ENCODE measurements at places on chromosomes 6 and 20.

GRCh38 chr20:61253640-61254511, 1.8 kb downstream of the CDH4 start:
- no peak overlapping the region for H3K27ac ChIP-seq
- H3K4me3 ChIP-seq = no peak overlapping the region
- no peak for DNase-seq
- peaks cover 75% of the 10 kb centered on the region for H3K27me3 ChIP-seq
- H3K36me3 ChIP-seq = no peaks in the 10 kb centered on the region

GRCh38 chr20:61531553-61532345, 279.7 kb downstream of the CDH4 start:
- no peaks in the 10 kb centered on the region for H3K27me3 ChIP-seq
- H3K27ac ChIP-seq = no peak overlapping the region

DNA sequence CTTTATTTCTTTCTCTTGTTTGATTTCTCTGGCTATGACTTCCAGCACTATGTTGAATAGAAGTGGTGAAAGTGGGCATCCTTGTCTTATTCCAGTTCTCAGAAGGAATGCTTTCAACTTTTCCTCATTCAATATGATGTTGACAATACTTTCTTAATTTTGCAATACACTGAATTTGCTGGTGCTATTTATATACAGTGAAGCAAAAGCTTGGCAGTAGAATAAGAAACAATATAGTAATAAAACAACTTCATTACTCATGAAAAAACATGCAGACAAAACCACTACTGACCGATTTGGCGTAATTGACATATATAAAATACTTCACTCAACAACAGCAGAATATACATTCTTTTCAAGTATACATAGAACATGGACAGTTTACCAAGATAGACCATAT, 96.4 kb downstream of the CFAP61 start:
- no peak overlapping the region for H3K4me3 ChIP-seq
- H3K4me1 ChIP-seq = no peaks in the 10 kb centered on the region
- no peak overlapping the region for H3K27ac ChIP-seq
- no peak for DNase-seq
- H3K27me3 ChIP-seq = no peaks in the 10 kb centered on the region

- H3K27me3 ChIP-seq = no peaks in the 10 kb centered on the region
- no peak overlapping the region for H3K4me3 ChIP-seq
- DNase-seq = no peak
These were observed 40.6 kb upstream of the SAMD5 start for GRCh38 chr6:147467886-147468285.

DNA sequence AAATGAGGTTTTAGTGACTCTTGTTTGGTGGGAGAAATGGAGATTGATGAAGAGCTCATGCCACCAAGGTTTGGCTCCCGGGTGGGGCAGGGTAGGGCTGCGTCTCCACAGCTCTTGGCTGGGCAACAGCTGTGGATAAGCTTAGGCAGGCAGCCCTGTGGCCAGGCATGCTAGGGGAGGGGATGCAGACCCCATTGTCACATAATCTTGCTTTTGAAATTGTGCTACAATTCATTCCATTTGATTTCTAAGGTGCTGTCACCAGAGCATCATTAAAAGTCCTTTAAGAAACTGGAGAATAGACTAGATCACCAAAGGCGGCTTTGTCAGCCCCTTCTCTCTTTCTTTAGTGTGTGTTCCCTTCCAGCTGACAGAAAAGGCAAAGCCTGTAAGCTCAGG, 574.2 kb upstream of the JAG1 start:
- H3K4me1 ChIP-seq = no peaks in the 10 kb centered on the region
- no peak overlapping the region for H3K27ac ChIP-seq
- H3K36me3 ChIP-seq = no peaks in the 10 kb centered on the region
- DNase-seq = no peak
- peaks cover 8% of the 10 kb centered on the region for H3K27me3 ChIP-seq

- H3K36me3 ChIP-seq = no peaks in the 10 kb centered on the region
- H3K27me3 ChIP-seq = no peaks in the 10 kb centered on the region
- H3K4me3 ChIP-seq = no peak overlapping the region
- no peaks in the 10 kb centered on the region for H3K4me1 ChIP-seq
These were observed 875.4 kb upstream of the MAP3K7 start for GRCh38 chr6:91462241-91462640.

- H3K27me3 ChIP-seq = no peaks in the 10 kb centered on the region
- peaks cover 11% of the 10 kb centered on the region for H3K4me1 ChIP-seq
- DNase-seq = peak; percentile 69
- H3K36me3 ChIP-seq = no peaks in the 10 kb centered on the region
- no peak overlapping the region for H3K4me3 ChIP-seq
These were observed 22.1 kb downstream of the GSTA4 start for GRCh38 chr6:52972989-52973388.

DNA sequence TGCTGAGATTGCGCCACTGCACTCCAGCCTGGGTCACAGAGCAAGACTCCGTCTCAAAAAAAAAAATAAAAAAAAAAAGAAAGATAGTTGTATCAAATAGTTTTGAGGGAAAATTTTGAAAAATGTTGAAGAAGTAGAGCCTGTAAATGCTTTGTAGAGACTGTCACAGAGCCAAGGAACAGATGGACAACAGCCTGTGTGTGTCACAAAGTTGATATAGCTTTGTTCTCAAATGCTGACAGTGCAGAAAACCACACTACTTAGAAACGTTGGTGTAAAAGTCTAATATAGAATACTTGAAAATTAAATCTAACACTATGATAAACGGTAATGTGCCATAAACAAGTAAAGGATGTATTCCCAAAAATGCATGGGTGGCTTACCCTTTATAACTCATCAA, 25.4 kb downstream of the PTK7 start:
- H3K4me1 ChIP-seq = no peaks in the 10 kb centered on the region
- no peaks in the 10 kb centered on the region for H3K27me3 ChIP-seq
- H3K27ac ChIP-seq = no peak overlapping the region
- no peak for DNase-seq

DNA sequence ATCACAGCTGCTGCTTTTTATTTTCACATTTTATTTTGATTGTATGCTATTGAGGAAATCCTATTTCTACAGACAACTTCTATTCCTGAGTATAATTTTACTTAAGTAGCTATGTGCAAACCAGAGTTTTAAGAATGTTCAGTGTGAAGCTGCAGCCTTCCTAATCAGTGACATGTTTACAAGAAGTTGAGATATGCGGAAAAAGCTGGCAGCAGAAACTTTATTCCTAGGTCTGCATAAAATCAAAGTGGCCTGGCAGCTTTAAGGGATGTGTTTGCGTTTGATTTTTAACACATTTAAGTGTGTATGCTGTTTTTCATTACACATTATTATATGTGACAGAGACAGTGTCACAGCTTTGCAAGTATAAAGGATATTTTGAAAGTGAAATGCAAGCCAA, 26.3 kb downstream of the MAPK14 start:
- H3K27ac ChIP-seq = no peak overlapping the region
- no peak for DNase-seq
- peaks cover 2% of the 10 kb centered on the region for H3K4me1 ChIP-seq

DNA sequence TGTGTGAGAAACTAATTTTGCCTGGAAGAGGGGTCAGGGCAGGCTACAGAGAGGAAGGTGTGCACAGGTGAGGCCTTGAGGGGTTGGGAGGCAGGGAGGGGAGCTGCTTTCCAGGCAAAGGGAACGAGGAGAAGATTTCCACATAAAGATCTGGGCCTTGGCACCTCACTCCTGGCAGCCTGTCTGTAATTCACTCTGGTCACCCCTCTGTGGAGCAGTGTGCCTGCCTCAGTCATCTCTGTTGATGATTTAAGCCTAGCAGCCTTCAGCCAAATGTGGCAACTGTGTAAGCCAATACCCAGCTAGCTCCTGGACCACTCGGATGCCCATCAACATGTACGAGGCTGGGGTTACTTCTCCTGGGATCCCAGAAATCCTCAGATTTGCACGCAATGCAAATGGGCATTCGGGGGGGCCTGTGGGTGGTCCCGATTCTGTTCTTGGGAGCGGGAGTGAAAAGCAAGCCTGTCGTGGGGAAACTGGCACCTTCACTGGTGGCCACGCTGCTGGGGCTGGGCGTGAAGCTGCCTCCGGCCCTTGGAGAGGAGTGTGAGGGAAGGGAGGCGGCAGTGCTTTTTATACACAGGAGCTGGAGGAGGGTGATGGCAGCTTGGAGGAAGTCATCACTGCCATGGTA, 360.4 kb downstream of the ZFAND3 start:
- H3K36me3 ChIP-seq = peaks cover 3% of the 10 kb centered on the region
- H3K4me3 ChIP-seq = no peak overlapping the region
- no peak overlapping the region for H3K27ac ChIP-seq
- H3K27me3 ChIP-seq = no peaks in the 10 kb centered on the region
- peaks cover 9% of the 10 kb centered on the region for H3K4me1 ChIP-seq

GRCh38 chr6:125301435-125302391, at the start of gene HDDC2:
Gene HDDC2 (minus strand): TSS chr6:125301967. CDS start chr6:125301932, 35 bp downstream.
- H3K27ac ChIP-seq = peak within 1 kb of the TSS; percentile 63
- H3K4me3 ChIP-seq = peak within 1 kb of the TSS; percentile 66
- DNase-seq = peak; percentile 47
- H3K27me3 ChIP-seq = no peaks in the 10 kb centered on the region

DNA sequence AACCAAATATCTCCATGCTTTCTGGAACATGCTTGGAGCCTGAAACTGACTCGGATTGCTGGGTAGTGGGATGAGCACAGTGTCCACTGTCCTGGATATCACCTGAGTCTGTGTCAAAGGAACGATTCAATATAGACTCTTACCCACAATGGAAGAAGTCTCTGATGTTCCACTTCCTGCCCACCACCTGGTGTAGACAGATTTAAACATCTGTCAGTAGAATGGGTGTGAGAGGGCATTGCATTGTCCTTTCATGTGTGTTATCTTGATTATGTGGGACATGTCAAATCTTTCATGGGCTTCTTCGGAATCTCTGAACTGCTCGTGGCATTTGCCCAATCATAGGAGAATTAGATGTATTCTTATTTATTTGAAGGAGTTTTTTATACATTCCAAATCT, 20.8 kb downstream of the ULBP3 start:
- H3K27me3 ChIP-seq = peaks cover 53% of the 10 kb centered on the region
- no peak overlapping the region for H3K4me3 ChIP-seq
- H3K4me1 ChIP-seq = no peaks in the 10 kb centered on the region
- no peaks in the 10 kb centered on the region for H3K36me3 ChIP-seq
- no peak overlapping the region for H3K27ac ChIP-seq
- no peak for DNase-seq

DNA sequence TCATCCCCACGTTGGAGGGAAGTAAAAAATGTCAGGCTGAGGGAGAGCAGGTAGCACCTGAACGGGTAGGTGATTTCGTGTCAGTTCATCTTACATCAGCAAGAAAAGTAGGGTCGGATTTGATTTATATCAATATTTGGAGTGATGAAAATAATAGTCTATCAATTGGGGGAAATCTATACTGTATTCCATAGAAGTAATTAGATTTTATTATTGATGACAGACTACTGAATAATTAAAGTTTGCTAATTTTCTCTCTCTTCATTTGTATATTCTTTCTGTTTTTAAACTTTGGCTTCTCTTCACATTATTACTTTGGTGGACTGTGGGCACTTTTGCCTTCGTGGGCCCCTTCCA, 78.4 kb downstream of the OLIG3 start:
- no peaks in the 10 kb centered on the region for H3K27me3 ChIP-seq
- H3K36me3 ChIP-seq = no peaks in the 10 kb centered on the region
- H3K27ac ChIP-seq = no peak overlapping the region

GRCh38 chr6:83464381-83465140, 33.7 kb upstream of the ME1 start:
- DNase-seq = peak; percentile 92
- H3K27ac ChIP-seq = peak overlapping the region; percentile 88
- H3K4me1 ChIP-seq = peaks cover 26% of the 10 kb centered on the region
- no peak overlapping the region for H3K4me3 ChIP-seq
- H3K36me3 ChIP-seq = no peaks in the 10 kb centered on the region

GRCh38 chr6:158775832-158776231, 43.3 kb downstream of the EZR start:
- H3K27me3 ChIP-seq = no peaks in the 10 kb centered on the region
- peaks cover 79% of the 10 kb centered on the region for H3K36me3 ChIP-seq
- no peak for DNase-seq
- peak overlapping the region; percentile 8 for H3K27ac ChIP-seq
- peaks cover 62% of the 10 kb centered on the region for H3K4me1 ChIP-seq

- H3K4me1 ChIP-seq = no peaks in the 10 kb centered on the region
- no peak for DNase-seq
- H3K4me3 ChIP-seq = no peak overlapping the region
- H3K27ac ChIP-seq = no peak overlapping the region
- no peaks in the 10 kb centered on the region for H3K27me3 ChIP-seq
- H3K36me3 ChIP-seq = peaks cover 15% of the 10 kb centered on the region
These were observed 48.1 kb downstream of the PSMG4 start for GRCh38 chr6:3306848-3307247.

DNA sequence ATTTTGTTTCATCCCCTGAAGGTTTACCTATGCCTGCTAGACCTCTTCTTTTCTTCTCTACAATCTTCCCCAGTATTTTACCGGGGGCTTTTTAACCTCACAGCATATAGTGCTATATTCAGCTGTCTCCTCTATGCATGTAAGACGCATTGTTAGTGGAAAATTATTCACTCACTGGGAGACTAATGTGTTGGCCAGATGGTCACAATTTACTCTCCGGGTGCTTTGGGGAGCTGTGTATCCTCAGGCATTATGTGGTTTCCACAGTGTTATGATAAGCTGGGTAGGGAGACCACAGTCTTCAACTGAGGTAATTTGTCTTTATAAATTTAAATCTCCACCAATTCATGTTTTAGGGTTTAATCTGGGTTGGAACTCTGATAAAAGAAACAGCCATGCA, 553.8 kb upstream of the PTCHD4 start:
- no peak for DNase-seq
- H3K27me3 ChIP-seq = no peaks in the 10 kb centered on the region
- H3K4me3 ChIP-seq = no peak overlapping the region
- H3K4me1 ChIP-seq = no peaks in the 10 kb centered on the region
- H3K27ac ChIP-seq = no peak overlapping the region

- no peak overlapping the region for H3K27ac ChIP-seq
- H3K27me3 ChIP-seq = no peaks in the 10 kb centered on the region
- H3K4me3 ChIP-seq = no peak overlapping the region
- H3K4me1 ChIP-seq = peaks cover 7% of the 10 kb centered on the region
These were observed 4.9 kb downstream of the CHD6 start for GRCh38 chr20:41613321-41613720.

- H3K4me1 ChIP-seq = no peaks in the 10 kb centered on the region
- no peaks in the 10 kb centered on the region for H3K27me3 ChIP-seq
- no peak for DNase-seq
- H3K27ac ChIP-seq = no peak overlapping the region
These were observed 92.5 kb upstream of the HDGFL1 start for GRCh38 chr6:22476811-22477390.

GRCh38 chr6:147287869-147288271, 83.7 kb downstream of the STXBP5 start:
- peaks cover 5% of the 10 kb centered on the region for H3K4me1 ChIP-seq
- no peak for DNase-seq
- no peak overlapping the region for H3K27ac ChIP-seq
- H3K36me3 ChIP-seq = peaks cover 9% of the 10 kb centered on the region
- H3K4me3 ChIP-seq = no peak overlapping the region

DNA sequence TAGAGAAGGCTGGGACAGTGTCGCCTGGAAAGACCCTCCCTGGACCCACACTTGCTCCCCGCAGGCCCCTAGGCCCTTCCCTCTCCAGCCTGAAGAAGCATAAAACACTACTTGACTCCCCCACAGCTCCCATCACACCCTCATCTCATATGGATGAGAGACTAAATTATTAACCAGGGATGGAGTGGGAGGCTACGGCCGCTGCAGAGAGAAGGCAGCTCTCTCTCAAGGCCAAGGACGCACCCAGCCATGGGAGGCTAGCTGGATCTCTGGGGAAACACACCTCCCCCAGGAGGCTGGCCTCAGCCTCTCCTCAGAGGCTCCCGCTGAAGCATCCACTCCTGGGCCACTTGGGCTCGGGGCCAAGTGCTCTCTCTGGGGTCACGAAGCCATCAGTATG, 102.5 kb downstream of the GRM4 start:
- no peak overlapping the region for H3K4me3 ChIP-seq
- no peak for DNase-seq
- no peaks in the 10 kb centered on the region for H3K4me1 ChIP-seq
- no peak overlapping the region for H3K27ac ChIP-seq
- peaks cover 17% of the 10 kb centered on the region for H3K27me3 ChIP-seq

All from large intestine (tissue), 12 donors.